ENCODE measurements at places on chromosomes 13 and 19.

DNA sequence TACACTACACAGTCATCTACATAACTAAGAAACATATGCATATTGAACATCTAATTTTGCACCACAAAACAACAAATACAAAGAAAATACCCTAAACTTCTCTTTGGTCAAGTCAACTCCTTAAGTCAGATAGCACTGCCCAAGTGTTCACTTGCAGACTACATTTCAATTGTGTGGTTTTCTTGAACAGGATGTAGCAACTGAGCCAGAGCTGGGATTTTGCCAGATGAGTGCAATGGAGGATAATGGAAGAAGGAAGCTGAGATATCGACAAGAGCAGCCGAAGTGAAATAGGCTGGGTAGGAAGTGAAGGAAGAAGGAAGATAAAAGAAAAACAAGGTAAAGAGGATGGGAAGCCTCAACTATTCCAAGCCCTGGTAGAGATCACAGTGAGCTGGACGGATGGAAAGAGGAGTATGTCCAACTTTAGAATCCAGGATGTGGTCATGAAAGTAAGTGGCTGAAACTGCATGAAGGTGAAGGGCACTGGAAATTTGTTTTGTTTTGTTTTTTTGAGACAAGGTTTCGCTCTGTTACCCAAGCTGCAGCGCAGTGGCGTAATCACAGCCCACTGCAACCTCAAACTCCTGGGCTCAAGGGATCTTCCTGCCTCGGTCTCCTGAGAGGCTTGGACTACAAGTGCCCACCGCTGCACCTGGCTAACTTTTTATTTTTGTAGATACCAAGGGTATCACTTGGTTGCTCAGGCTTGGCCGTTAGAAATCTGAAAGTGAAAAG lies 15.0 kb downstream of the NUFIP1 start:
- DNase-seq = no peak

DNA sequence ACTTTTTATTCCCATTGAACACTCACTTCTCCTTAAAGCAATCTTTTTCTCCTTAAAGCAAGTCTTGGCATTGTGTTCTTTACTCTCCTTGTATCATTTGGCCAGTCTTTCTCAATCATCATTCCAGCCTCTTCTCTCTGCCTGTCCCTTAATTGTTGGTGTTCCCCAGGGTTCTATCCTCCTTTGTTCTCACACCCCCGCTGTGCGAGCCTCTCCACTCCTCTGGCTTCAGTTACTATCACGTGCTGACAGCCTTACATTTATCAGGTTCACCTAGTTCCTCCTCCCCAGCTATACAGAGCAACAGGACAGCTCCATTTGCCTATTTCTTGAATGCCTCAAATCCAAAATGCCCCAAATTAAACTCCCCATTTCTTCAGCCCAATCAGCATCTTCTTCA lies 24.6 kb downstream of the CYSLTR2 start:
- no peak for DNase-seq

DNA sequence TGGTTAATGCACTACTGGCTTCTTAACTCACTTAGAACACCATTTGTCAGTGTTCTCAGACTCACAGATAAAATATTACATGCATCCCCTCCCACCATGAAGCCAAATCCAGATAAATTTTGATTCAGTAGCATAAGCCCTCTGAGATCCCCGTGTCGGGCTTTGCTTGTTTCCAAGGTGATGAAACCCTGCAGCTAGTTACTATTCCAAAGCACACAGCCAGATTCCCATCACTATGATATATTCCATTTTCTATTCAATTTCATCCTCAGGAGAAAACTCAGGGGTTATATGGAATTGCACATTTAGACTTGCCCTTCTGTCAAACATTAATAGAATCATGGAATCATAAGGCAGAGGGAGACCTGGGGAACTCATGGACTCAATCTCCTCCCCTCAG lies 9.4 kb upstream of the FAM124A start:
- no peak for DNase-seq

DNA sequence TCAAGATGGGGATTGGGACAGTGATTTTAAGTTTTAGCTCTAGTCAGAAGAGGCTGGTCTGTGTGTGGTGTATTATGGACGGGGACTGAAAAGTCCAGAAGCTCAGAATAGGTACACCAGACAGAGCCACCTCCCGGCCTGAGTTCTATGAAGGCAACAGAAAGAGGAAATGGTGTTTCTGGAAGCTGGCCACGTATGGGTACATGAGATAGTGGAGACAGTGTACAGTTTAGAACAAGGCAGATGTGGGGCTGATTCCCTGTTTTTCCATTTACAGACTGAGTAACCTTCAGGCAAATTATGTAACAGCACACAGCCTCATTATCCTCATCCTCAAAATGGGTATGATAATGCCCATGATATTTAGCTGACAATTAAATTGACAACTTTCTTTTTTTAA lies 1.3 kb downstream of the ZNF175 start:
- no peak for DNase-seq

- no peak for DNase-seq
Measured at GRCh38 chr13:99258210-99258860, at the start of gene GPR18. Gene GPR18 (minus strand): TSS chr13:99258379. CDS start chr13:99255872, 2,507 bp downstream.

- no peak for DNase-seq
Measured at GRCh38 chr19:50780753-50781435, 9.3 kb upstream of the ACP4 start.
